H4 (cell line): ENCODE measurements at places on chromosomes 5 and 9.

GRCh38 chr5:966941-967340 is 41.7 kb upstream of the NKD2 start:
- DNase-seq: no peak

GRCh38 chr9:116897201-116897600 is 210.1 kb downstream of the TRIM32 start:
- no peak for DNase-seq

DNA sequence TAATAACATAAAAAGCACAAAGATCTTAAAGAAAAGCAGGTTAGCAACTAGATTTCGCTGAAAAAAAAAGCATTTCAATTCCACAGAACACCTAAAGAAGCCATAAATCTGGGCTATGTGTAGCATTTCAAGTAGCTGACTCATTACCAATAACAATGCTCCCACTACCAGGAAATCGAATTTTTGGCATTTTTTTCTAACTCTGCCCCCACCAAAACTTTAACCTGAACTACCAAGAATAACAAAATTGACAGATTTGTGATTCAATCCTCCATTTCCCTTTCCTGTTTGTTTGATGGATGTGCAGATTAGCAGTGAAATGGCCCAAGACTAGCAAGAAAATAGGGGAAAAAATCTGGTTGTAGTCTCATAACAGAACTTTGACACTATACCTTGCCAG is 180.2 kb downstream of the RASEF start:
- DNase-seq: no peak

- DNase-seq: no peak
Observed at GRCh38 chr5:54820346-54821134, 164.9 kb downstream of the ESM1 start.

DNA sequence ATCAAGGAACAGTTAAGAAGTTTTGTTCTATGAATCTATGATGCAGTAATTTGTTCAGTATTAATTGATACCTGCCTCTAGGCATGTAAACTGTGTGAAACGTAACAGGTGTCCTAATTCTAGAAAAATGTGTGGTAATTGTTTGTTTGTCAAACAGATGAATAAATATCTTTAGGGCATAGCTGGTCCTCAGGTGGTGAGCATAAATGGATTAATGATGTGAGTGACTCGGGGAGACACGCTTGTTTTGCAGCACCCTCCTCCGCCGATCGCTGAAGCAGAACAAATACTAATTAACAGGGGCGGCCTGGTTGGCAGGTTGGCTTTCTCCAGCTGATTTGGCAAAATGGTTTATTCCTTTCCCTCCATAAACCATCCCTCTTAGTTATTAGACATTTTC is 88.8 kb downstream of the TLE4 start:
- no peak for DNase-seq

- DNase-seq: no peak
Observed at GRCh38 chr5:173655196-173655797, 38.8 kb upstream of the BOD1 start.

DNA sequence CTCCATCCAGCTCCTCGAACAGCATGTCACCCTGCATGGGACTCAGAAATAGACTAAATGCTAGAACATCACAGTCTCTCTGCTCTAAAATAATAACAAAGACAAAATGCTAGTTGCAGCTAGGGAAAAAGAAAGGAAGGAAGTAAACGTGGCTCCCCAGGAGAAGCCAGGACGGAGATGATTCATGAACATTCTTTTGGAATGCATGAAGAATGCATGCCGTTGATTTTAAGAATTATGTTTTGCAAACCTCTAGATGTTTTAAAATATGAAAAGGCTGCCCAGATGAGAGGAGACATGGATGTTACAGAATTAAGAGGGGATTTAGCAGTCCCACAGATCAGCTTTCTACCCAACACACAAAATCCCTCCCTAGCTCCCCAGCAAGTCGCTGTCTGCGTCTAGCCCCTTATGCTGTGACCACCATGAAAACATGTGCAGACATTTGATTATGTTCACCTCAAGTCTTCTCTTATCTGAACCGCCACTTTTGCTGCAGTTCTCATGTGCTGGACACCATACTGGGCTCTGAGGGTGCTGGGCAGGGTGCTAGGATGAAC is 139.4 kb upstream of the LMX1B start:
- no peak for DNase-seq

DNA sequence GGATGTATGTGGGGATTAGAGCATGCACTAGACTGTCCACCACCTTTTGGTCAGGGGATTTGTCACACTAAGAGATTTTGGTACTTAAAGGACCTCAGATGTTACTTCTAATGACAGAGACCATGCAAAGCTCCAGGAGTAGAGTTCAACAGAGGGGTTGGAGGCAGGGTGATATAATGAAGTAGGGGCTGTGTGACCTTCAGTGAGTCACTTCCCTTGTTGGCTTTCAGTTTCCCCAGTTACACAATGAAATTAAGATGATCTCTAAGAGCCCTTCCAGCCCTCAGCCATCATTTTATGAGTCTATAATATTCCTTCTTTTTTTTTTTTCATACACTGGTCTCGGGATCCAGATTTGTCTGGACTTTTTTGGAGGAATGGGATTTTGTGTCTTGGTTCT is 26.8 kb downstream of the GLRA1 start:
- DNase-seq: no peak

- no peak for DNase-seq
Observed at GRCh38 chr9:70466976-70467561, 52.6 kb upstream of the KLF9 start.

DNA sequence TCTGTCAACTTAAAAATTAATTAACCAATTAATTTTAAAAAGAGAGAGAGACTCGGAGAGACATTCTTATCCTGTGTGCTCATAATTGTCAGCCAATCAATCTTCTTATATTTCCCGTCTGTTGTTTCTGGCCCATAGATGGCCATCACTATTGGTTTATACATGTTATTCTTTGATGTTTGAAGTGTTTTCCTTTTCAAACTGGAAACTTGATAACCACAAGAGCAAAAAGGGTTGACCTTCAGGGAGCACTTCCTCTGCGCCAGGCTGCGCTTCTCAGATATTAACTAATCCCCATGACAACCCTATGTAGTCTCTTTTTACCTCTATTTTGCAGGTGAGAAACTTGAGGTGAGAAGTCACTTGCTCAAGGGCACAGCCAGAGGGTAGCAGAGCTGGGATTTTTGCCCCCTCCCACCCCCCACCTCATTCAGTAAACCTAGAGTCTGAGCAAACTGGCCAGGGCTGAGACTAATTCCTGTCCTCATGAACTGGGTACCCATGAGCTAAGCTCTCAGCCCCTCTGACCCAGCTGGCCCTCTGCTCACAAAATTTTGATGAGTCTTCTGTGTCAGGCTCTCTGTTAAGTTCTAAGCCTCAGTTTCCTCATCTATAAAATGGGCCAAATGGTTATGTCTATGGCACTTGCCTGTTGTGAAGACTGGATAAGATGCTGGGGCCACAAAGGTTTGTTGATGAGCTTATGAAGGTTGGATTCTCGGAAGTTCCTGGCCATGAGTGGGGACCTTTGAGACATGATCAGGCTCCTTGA is 86.0 kb upstream of the SH3PXD2B start:
- no peak for DNase-seq

DNA sequence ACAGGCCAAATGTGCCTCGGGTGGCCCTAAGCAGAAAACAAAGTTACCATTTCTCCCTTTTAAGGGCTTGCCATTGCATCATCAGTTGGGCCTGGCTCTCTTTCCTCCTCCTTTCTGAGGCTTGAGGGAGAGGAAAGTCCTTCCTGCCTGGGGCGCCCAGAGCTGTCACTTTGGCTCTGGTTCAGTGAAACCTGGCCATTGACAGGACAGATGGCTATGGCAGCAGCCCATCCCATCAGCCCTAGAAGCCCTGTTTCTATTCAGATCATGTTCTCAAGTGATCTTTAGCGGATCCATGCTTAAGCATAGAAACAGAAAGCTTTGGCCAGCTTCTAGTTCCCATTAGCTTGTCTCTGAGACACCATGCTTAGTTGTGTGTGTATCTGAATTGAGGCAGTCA is 293.4 kb downstream of the YTHDC2 start:
- DNase-seq: no peak

DNA sequence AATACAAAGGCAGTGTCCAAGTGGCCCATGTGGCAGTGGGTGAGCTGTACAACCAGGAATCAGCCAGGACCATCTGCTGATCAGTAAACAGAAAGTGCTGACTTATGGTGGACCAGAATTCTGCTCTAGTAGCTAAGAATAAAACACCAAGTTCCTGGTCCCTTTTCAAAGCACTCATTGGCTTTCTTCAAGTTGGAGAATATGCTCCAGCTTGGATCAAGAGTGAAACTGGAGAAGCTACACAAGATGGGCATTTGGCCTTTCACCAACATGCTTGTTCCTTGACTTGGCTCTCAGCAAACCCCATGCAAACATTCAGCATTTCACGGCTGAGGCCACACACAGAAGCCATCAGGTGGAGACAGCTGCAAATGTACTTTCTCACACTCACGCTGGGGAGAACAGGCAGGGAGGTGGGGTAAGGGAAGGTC is 32.1 kb downstream of the MARCHF3 start:
- DNase-seq: no peak

DNA sequence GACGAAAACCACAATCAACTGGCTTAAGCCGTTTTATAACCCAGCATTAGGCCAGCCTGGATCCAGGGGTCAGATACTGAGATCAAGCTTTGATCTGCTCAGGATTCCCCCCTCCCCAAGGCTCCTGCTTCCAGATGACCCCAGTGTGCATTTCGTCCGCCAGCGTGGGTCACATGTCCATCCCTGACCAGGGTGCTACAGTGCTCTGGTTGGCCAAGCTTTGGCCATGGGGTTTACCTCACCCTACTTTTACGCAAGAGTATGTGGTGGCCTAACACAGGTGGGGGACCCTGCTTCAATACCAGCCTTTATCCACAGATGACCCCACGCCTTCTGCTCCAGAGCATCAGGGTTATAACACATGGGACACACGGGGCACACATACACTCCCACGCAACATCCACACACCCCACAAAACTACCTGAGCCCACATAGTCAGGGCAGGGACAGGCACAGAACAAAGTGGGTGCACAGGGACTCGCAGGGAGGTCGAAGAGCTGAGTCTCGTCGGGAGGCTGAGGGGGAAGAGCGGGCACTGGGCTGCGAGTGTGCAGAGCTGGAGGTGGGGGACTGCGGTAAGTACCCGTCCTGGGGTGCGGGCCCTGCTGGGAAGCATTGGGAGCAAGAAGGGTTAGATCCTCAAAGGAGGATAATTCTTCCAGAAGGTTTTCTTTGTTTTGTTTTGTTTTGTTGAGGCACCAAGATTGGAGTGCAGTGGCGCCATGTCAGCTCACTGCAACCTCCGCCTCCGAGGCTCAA is 5.0 kb upstream of the SQSTM1 start:
- DNase-seq: no peak

DNA sequence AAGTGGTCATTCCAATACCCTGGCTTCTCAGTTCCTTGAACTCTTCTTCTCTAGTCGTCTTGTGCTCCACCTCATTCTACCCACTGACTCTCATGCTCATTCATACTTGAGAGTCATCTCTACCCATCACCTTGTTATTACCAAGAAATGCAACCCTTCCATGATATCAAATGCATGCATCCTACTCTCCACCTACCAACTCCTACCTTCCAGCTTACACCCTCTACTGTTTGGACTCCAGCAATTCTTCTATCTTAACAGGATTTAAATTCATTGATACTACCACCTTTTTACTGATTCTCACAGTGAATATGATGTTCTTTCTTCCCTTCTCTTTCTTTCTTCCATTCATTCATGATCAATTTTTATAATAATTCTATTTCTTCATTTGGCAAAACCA is 30.7 kb downstream of the NRG2 start:
- no peak for DNase-seq

DNA sequence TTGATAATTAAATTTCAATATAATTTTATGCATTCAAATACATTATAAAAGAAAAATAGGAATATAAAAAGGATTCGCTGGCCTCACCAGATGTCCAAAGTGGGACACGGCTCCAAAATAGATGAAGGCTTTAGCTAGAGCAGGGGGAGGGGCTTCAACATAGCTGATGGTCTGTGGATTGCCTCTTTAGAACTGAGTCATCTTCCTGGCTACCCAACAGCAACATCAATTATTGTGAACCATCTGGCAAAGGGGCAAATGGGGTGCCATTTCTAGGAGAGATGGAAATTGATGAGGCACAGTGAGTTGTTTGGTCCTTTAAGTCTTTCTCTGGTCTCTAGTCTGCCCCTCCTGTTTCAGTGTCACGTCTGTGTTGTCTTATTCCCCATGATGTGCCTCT is 44.2 kb upstream of the CD180 start:
- DNase-seq: no peak

GRCh38 chr9:136133191-136133958 is 14.7 kb upstream of the TMEM250 start:
- DNase-seq: no peak

GRCh38 chr9:20640331-20641187 is 18.3 kb upstream of the MLLT3 start:
- peak; percentile 27 for DNase-seq

DNA sequence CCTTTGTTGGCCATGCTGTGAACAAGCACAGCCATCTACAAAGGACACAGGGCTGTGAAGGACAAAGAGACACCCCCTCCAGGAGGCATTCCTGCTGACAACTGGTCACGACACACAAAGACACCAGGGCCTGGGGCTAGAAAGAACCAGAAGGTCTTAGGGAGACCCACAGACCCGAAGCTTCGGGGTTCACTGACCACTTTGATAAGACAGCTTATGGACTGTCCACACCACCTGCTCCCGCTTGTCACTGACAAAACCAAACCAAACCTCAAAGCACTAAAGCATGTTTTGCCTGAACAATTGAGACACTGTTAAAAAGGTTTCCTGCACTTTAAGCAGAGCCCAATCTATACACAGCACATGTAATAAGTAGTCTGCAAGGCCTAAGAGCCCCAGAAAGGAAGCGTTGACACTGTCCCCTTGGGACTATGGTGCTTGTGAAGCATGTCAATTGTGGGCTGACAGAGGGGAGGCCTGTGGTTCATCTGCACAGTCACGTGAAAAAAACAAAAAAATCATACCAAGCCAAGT is 185.0 kb downstream of the GAPVD1 start:
- DNase-seq: no peak

DNA sequence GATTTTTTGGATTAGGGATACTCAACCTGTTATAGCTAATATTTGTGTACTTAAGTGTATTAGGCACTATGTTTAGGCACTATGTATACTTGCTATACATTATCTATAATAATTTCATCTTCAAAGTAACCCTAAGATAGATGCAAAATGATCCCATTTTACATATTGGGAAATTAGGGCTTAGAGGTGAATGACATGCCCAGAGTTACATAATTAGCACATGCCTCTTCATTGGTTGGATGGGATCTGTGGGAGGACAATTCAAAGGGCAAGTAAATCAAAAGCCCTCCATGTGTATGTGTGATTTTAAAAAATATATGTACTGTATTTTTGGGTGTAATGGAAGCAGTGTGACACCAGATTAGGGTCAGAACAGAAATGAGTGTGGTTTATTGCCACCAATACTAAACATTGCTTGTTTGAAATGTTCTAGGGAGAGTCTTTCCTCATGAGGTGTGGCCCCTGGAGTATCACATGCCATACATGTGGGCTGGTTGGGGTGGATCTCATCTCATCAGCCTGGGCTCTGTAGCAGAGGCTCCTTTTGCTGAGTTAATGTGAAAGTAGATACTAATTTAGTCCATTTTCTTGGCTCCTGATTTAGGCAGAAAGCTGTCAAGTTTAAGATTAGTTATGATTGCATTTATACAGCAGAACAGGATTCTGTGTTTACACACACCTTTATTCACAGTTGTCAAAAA is 5.5 kb downstream of the C9orf85 start:
- DNase-seq: no peak

GRCh38 chr5:130055572-130055971 is 151.3 kb downstream of the CHSY3 start:
- DNase-seq: no peak
